ENCODE measurements at places on chromosomes 7 and 10.

- no peak for DNase-seq
These were observed 442.5 kb downstream of the RPS24 start for GRCh38 chr10:78476156-78476555.

DNA sequence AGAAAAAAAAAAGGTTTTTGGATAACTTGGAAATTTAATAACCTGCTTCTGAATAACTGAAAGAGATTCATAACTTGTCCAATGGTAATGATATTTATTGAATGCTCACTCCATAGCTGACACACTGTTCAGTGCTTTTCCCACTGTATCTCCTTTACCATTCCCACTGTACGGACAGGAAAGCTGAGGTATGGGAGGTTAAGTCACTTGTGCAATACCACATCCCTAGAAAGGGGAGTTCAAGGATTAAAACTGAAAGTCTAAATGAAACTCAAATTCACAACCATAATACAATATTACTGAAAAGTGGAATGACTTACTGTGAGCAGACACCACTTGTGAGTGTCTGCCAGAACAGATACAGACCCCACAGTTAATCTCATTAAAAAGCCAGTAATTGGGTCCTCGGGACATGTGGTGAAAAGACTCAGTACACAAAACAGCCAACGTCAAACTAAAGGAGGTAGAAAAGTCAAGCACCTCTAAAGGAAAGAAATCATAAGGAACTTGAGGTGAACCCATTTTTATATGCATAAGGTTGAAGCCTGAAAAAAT is 13.8 kb upstream of the RHOBTB1 start:
- DNase-seq = no peak

DNA sequence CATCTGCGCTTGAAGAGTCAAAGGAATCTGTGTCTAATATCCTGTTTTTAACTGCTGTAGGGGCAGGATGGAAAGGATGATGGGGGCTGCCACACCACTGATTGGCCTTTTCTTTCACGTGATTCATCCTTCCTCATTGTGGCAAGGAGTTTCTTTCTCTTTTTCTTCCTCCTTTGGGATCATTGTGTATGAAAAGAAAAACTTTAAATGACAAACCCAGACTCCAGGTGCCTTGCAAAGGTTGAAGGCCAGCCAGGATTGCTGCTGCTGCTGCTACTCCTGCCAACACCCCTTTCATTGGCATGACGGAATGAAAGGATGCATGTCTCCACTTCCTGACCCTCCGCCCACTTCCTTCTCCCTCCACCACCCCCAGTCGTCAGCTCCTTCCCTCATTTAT is 6.5 kb upstream of the OIT3 start:
- DNase-seq = no peak

- DNase-seq = no peak
These were observed 564.9 kb downstream of the POM121L12 start for GRCh38 chr7:53600296-53600695.
